ENCODE measurements at places on chromosomes 1 and 21.

- DNase-seq = no peak
Observed at GRCh38 chr1:225999912-226000337, 782 bp upstream of the SDE2 start.

DNA sequence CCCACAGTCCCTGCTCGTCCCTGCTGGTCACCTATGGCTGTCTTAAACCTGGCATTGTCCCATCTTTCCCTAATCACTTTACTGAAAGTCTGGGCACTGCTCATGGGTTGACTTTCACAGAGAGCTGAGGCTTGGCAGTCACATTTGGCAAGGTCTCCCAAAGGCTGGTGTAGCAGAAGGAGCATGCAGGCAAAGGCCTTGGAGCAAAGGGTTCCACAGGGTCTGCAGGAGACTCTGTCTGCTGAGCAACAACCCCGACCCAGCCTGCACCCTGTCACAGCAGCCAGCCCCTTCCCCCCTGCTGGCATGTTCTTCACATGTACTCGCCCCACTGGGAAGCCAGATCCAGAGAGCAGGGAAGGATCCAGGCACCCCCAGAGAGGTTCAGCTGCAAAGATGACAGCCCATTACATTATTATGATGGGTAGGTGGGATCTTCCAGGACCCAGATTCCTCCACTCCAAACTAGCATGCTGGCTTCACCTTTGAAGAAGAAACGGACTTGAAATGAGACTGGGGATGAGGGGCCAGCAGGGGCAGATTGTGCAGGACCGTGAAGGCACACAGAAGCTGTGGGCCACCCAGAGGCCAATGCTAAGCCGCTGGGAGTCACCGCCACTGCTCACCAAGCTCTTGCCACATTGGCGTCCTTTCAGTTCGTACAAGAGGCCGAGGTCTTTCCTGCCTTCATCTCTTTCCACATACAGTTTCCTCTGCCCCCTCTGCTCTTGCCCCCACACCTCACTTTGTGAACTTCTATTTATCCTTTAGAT lies 14.2 kb upstream of the TMEM125 start:
- DNase-seq = no peak

DNA sequence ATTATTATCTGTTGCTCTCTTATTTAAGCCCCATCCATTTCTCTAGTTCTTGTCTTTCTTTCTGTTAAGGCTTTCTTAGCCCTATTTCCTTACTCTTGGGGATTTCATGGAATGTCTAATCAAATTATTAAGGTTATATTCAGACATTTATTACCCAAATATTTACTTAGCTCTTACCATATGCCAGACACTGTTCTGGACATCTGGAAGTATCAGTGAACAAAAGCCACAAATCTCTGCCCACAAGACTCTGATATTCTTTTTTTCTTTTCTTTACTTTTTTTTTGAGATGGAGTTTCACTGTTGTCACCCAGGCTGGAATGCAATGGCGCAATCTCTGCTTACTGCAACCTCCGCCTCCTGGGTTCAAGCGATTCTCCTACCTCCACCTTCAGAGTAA lies 74.3 kb upstream of the NBL1 start:
- no peak for DNase-seq

DNA sequence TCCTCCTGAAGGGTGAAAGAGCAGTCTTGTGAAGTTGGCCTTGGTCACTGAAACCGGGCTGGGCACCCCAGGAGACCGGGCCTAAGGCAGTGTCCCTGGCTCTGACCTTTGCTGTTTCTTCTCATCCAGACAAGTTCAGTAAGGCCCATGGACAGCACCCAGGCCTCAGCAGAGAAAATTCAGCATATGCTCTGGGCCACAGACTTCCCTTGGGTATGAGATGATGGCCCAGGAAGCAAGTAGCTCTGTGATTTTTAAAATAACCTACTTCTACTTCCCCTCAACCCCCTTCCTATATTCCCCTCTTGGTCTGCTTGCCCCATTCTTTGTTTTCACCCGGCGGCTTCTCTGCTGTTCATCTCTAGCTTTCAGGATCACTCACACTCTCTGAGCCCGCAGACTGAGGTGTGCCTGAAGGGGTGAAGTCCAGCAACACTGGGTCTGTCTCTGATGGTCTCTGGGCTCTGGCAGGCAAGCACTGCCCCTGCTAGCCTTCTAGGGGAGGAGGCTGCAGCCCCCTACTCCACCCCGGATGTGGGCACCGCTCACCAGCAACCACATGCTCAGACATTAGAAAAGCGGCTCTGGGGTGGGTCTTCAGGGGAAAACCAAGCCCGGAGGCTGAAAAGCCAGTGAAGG lies 2.9 kb upstream of the GPR25 start:
- no peak for DNase-seq

DNA sequence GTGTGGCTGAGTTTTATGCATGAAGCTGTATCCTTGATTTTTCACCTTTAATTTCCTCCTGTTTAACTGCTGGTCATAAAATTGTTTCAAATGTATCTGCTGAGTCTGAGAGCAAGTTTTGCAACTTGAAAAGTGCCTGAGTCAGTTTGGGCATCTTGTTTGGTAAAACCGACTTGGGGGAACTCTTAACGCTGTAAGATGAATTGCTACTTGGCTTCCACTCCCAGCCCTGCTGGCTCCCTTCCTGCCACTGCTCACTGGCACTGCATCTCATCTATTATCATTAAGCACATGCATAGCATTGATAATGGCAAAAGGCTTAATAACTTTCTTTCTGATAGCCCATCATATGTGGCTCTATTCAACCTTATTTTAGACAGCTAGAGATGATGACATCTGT lies 35.7 kb upstream of the FAM78B start:
- no peak for DNase-seq

GRCh38 chr1:182278144-182279054 lies 113.2 kb downstream of the GLUL start:
- DNase-seq = no peak

DNA sequence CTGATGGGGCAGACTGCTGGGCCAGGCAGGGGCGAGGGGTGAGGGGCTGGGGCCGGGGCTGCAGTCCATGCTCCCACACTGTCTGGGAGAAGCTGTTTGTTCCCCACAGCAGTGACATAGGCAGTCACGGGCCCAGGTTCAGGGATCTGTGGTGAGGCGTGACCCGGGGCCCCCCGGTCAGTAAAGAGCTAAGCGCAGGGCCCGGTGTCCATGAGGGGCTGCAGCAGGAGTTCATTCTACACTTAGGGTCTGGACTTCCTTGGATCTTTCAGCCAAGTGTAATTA lies 4.4 kb downstream of the PEX10 start:
- DNase-seq = no peak

DNA sequence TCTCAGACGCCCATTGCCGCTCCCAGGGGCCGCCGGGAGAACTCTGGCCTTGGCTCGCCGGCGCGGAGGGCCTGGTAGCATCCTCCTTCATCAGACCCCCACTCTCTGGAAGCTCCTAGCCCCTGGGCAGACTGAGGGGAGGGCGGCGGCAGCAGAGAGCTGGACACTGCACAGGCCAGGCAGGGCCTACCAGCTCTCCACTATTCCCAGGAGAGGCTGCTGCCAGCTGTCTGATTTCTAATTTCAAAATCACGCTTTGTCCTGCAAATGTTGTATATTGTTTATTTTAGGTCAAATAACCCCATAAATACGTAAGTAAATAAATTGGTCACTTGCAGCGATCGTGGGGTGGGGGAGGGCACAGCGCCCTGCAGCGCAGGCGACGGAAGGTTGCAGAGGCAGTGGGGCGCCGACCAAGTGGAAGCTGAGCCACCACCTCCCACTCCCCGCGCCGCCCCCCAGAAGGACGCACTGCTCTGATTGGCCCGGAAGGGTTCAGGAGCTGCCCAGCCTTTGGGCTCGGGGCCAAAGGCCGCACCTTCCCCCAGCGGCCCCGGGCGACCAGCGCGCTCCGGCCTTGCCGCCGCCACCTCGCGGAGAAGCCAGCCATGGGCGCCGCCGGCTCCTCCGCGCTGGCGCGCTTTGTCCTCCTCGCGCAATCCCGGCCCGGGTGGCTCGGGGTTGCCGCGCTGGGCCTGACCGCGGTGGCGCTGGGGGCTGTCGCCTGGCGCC lies at the start of gene MTARC1:
MTARC1 (plus strand) TSS at position 577 of the 732 bp plus-strand sequence; CDS start at position 609, 32 bp downstream.
- DNase-seq = no peak

GRCh38 chr1:110515041-110515440 lies 3.9 kb downstream of the KCNA10 start:
- DNase-seq = no peak
